ENCODE measurements at places on chromosomes 11 and 22.

DNA sequence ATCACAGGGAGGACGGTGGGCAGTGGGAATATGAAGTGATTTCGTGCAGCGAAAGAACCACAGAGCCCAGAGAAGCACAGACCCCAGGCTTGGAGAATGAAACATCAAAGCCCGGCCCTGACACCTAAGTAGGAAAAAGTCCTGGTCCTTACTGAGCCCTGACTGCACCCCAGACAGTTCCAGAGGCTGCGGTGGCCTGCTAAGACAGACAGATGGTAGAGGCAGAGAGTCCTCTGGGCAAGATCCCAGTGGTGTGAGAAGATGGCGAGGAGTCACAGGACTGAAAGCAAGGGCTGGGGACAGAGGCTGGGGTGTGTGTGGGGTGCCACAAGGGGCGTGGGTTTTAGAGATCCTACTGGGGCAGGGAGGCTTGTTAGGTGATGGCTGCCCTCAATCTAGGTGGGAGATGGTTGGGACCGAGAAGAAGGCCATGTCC is 3.7 kb downstream of the CBX6 start:
- no peak for DNase-seq

GRCh38 chr11:6482441-6482840 is 1.1 kb downstream of the TIMM10B start:
- DNase-seq: no peak

GRCh38 chr11:59556917-59557348 is 45.6 kb downstream of the OR4D9 start:
- no peak for DNase-seq

DNA sequence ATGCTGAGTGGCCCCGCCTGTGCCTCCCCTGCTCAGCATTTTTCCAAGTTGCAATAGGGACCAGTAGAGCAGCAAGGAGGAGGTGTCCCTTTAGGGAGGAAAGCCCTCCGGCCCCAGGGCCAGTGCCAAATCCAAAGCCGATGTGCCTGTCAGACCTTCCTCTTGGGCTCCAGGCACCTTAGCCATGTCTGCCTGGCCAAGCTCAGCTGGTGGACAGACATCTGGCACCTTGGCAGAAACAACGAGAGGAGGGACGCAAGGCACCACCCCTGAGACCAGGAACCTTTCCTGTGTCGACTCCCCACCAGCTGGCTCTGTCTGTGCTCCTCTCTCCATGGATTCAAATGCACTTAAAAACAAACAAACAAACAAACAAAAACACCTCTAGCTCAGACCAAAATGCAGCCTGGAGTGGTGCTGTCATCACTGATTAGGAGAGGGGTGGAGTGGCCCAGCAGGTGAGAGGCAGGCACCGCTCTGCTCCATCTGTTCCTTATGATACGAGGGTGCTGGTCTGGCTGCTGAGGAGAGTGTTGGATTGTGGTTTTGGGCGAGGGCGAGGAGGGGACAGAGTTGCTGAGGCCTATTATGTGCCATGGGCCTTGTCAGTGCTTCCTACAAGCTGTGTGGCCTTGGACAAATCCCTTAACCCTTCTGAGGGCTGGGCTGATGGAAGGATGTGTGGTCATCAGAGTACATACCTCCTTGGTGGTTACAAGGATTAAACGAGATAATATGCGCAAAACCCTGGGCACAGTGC is 46.2 kb downstream of the TP53I11 start:
- DNase-seq: no peak

- no peak for DNase-seq
Observed at GRCh38 chr22:47564651-47565434, 802.4 kb downstream of the TBC1D22A start.

DNA sequence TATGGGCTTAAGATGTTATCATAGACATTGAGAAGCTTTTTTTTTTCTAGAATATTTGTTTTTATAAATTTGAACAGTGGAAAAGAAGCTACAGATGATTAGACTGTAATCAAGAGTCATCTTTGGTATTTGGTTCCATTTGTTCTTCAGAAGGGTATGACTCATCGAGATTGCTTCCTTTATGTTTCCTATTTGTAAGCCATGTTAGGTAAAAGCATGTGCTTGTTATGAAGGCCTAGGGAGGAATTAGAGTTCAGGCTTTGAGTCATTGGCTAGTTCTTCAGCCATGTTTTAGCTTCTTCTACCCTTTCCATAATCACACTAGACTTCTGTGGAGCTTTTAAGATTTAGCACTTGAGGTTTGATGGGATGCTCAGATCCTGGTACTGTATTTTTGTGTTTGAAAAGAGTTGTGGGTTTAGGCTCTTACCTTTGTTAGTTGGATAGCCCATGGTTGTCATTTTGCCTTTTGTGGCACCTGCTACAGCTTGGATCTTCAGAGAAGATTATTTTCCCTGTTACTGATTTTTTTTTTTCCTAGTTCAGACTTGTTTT is 44.3 kb downstream of the POLD3 start:
- DNase-seq: peak; percentile 51

- DNase-seq: no peak
Observed at GRCh38 chr11:2092956-2093412, 46.2 kb downstream of the IGF2 start.

DNA sequence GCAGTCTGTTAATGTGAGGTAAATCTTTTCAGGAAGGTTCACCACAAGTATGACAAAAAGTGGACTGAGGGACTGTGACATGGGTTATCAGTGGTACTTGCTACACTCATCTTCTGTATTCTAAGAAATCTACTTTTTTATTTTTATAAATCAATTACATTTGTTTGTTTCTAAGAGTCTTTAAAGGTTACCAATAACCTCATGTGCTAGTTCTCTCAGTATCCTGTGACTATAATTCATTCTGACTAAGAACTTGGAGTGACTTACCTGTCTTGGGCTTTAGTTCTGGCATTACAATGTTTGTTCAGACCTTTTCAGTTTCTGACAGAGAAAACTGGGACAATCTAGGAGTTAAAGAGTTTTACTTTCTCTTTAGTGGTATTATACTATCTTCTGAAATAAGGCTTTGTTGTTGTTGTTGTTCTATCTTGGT is 108.4 kb downstream of the PDE3B start:
- no peak for DNase-seq

GRCh38 chr11:9660886-9661285 is 3.0 kb upstream of the SWAP70 start:
- DNase-seq: no peak

DNA sequence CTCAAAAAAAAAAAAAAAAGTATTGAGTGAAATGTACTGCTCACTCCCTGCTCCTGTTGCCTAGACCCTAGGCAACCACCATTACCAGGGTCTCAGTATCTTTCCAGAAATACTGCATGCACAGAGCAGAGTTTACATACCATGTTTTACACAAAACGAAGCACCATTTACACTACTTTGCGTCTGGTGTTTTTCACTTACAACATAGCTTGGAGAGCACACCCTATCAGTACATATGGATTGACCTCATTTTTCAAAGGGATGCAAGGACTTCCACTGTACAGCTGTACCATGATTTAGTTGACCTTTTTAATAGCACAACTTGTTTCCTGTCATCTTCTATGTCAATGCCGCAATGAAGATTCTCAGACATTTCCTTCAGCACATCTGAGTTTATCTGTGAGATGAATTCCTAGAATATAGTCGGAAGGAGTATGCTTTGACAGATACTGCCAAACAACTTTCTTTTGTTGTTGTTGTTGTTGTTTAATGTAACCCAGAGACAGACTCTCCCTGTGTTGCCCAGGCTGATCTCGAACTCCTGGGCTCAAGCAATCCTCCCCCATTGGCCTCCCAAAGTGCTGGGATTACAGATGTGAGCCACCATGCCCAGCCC is 6.1 kb downstream of the MYH9 start:
- no peak for DNase-seq

DNA sequence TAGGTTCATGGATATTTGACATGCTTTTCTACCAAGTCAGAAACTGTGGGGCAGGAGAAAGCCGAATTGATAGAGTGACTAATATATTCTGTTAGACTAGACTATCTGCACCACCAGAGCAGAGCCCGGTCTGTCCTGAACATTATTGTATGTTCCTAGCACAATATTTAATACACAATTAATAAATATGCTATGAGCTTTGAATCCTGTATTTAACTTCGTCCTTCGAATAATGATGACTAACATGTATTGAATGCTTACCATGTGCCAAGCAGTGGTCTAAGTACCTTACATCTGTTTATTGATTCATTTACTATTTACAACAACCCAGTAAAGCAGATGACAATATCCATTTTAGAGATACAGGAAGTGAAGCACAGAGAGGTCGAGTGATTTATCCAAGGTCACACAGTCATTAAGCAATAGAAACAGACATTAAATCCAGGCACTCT is 44.8 kb upstream of the ANO3 start:
- no peak for DNase-seq

DNA sequence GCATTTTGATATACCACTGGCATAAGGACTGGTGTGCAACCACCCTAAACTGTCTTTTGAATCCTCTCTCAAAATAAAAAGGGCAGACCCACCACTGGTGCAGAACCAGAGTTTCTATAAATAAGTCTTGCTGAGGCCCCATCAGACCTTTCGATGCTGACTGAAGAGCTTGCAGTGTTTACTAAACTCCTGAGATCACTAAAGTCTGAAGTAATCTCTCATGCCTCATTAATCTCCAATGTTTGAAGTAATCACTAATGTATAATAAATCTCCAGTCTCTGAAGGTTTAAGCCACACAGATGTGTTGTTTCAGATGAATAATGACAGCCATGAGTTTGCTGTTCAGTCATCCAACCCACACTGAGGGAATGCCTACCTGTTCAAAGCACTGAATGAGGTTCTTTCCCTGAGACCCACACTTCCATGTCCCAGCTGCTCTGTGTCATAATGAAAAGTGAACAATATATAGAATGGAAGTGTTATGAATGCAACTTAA is 50.6 kb upstream of the DEUP1 start:
- no peak for DNase-seq

GRCh38 chr11:82634091-82634490 is 99.6 kb downstream of the FAM181B start:
- DNase-seq: no peak

- no peak for DNase-seq
Observed at GRCh38 chr11:250740-251299, 14.0 kb downstream of the PSMD13 start.

- no peak for DNase-seq
Observed at GRCh38 chr11:72793076-72793424, 797 bp downstream of the STARD10 start.

- no peak for DNase-seq
Observed at GRCh38 chr11:8231979-8232378, 31.7 kb downstream of the LMO1 start.

DNA sequence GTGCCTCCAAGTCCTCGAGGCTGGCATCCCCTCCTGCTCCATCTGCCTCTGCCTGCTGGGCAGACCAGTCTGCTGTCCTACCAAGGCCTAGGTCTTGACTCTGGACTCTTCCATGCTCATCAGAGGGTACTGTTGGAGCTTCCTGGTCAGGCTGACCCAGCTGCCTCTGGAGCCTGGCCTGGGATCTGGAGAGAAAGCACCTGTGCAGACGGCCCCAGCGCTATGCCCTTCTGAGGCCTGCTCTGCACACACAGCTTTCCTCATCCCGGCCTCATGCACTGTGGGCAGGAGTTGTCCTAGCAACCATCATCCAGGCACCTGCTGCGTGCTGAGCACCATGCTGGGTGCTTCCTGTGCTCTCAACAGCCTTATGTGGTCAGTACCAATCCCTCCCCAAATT is 70.8 kb downstream of the CDKN1C start:
- no peak for DNase-seq

DNA sequence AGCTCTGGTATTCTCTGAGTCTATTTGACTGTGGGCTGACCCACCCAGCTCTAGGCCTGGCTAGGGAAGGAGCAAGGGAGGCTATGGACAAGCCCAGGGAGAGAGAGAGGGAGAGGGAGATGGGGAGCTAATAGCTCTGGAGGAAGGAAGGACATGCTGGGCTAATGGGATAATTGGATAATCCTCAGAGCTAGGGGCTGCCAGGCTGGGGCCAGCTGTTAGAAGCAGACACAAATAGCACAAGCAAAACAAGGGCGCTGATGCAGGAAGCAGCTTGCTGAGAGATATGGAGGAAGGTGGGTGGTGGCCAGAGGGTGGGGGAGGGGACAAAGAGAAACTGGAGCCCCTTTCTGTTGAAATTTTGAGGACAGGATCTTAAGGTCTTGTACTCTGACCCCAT is 23.2 kb downstream of the ADORA2A start:
- no peak for DNase-seq

GRCh38 chr22:47375621-47376321 is 613.3 kb downstream of the TBC1D22A start:
- no peak for DNase-seq

GRCh38 chr11:27120211-27120610 is 79.6 kb downstream of the BBOX1 start:
- DNase-seq: peak; percentile 17

DNA sequence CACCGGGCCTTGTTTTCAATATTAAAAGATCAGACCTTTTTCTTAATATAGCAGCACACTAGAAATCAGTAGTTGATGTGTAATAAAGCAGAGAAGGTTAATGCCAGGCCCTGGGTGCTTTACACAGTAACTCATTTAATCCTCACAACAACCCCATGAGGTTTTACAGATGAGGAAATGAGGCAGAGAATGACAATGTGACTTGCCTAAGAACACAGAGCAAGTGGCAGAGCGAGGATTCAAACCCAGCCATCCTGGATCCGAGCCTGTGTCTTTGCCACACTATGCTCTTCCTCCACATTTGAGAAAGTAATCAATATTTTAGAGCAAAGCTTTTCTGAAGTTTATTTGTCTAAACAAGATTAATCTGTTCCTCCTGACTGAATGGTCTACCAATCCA is 7.2 kb downstream of the JAML start:
- DNase-seq: no peak

DNA sequence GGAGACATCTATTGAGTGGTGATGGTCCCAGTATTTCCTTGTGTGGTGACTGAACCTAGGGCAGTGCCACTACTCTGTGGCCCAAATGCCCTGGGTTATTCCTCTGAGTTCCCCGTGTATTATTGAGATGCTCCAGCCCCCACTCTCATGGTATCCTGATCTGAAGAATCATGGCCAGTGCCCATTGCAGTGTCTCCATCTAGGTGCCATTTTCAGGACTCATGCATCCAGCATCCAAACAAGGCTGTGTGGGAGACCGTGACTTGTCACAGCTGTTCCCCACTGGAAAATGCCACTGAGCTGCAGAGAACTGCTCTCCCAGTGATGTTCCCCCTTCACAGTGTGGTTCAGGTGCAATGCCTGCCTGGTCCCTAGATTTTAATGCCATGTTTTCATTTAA is 24.7 kb downstream of the GGTLC2 start:
- no peak for DNase-seq

- DNase-seq: no peak
Observed at GRCh38 chr11:85755285-85755684, 55.7 kb downstream of the SYTL2 start.

- DNase-seq: no peak
Observed at GRCh38 chr11:72005347-72006260, 6.9 kb downstream of the IL18BP start.

GRCh38 chr11:93536101-93536861 is 6.9 kb downstream of the SMCO4 start:
- DNase-seq: no peak

GRCh38 chr22:20430720-20431510 is 6.7 kb downstream of the SCARF2 start:
- no peak for DNase-seq

GRCh38 chr11:69550846-69551245 is 69.4 kb downstream of the LINC01488 start:
- no peak for DNase-seq

Data from GM04504 (cell line).